ENCODE measurements at places on chromosomes 6 and 20. TPM values are rescaled to one million over a fixed set of nuclear protein-coding genes. Genes with fewer than 3 reads are reported as not detected.

Gene FLRT3
- total RNA-seq: 53.7 TPM

Gene TCP11
- 0.37 TPM for total RNA-seq

DNA sequence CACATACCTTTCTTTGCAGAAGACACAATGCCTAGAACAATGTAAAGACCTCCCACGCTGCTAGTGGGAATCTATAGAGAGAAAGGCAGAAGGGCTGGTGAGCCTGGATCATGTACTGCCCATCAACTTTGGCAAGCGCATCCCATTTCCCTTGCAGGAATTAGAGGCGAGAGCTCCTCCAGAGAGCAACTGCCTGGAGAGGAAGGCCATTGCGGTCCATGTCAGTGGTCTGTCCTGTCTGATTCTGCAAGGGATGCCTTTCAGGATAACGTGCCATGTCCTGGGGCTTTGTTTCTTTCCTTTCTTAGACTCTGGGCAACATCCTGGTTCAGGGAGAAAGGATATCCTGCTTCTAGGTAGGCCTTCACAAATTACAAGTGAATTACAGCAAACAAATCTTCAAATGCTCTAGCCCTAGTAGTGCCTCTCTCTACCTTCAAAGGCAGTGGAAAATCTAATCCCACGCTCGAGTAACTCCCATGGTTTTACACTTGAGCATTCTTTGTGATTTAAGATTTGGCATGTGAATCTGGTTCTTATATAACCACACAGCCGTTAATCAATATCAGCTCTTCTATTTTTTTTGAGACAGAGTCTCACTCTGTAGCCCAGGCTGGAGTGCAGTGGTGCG lies 38.5 kb downstream of the GCNT2 start:
- no peak for DNase-seq

Gene NRSN1
- total RNA-seq: 0.90 TPM

Gene RAD21L1
- not detected for total RNA-seq

DNA sequence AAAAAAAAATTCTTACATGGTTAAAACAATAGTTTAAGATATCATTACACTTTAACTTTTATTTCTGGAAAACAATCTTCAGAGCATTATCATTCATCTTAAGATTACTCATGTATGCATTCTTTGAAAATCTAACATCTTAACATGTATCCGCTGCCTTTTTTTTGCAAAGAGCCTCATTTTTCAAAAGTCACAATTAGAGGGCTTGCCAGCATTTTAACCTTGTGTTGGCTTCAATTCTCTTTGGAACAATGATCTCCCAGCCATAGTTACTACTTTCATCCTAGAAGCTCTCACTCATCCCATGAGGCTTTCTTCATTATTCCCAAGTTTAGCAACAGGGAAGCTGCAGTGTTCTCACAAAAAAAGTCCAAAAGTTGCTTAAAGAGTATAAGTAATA lies 330.8 kb downstream of the BCKDHB start:
- DNase-seq: no peak

Gene MAP3K5
- total RNA-seq: 19.4 TPM

All from urinary bladder (tissue), 4 donors.